H54 (cell line): ENCODE measurements at places on chromosomes 5 and 9.

DNA sequence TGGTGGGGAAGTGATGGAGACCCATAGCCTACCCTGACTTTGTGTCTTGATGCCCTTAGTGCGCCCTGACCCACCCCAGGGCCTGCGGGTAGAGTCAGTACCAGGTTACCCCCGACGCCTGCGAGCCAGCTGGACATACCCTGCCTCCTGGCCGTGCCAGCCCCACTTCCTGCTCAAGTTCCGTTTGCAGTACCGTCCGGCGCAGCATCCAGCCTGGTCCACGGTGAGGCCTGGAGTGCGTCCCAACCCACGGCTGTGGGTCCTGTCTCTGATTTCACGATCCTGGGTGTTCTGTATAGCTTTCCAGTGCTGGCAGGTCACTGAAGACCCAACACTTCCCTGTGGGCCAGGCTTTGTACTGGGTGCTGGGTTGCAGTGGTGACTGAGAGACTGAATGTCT, 4.0 kb downstream of the CCL27 start:
- no peak for DNase-seq

DNA sequence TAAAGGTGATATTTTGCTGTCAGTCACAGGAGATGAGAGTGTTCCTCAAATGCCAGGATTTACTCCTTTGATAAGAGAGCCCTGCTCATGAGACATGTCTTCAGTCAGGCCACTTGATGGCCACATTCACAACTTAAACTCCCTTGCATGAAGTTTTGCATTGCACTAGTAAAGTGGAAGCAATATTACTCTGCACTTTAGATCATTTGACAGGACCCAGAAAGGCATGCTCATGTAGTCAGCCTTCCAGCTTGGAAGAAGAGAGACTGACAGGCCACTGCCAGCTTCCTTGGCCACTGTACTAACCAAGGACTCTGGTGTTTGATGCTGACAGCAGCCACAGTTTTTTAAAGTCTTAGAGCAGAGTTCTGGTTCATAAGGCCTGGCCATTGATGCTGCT, 42.6 kb downstream of the NPR3 start:
- DNase-seq = no peak

- peak; percentile 53 for DNase-seq
Measured at GRCh38 chr9:107190061-107190935, 92.8 kb upstream of the RAD23B start.

GRCh38 chr5:112885001-112885400, 23.9 kb downstream of the SRP19 start:
- DNase-seq = no peak

DNA sequence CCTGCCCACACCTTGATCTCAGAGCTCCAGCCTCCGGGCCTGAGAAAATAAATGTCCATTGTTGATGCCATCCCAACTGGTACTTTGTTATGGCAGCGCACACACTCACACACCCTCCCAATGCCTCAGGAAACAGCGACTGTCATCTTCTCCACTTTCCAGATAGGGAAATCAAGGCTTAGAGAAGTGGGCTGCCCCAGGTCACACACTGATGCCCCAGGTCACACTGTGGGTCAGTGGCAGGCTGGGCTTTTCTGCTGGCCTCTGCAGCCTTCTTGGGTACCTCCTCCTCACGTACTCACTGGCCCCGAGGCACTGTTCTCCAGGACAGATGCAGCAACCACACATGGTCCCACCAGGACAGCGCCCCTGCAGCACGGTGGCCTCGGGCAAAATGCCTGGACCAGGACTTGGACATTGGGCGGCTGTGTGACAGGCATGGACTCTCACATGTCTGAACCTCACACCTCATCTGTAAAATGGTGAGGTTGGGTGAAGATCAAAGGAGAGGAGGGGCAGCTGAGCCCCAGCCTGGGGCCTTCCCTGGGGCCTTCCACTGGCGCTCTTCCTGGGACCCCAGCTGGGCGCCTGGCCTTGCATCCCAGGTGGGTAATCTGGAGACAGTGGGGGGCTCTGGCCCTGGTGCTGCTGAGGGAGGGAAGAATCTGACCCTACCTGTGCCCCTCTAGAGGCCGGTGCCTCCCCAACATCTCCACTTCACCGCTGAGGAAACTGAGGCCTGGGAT, 156.0 kb downstream of the COL23A1 start:
- DNase-seq = no peak

DNA sequence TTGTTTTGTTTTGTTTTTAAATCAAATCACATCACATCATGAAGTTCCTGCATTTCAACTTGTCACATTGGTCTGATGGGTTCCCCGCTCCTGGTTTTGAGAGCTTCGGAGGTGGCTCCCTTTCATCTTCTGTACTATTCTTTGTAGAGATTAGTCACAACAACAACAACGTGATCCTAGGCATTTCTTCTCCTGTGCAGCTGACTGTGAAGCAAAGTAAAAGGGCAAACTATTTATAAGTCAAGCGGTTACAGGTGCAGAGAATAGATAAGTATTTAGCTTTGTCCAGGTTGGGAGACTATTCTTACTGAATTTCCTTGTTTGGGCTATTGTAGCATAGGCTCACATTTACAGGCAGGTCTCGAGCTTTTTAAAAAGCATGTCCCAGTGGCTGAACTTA, 197.7 kb upstream of the CDKN2B start:
- no peak for DNase-seq

DNA sequence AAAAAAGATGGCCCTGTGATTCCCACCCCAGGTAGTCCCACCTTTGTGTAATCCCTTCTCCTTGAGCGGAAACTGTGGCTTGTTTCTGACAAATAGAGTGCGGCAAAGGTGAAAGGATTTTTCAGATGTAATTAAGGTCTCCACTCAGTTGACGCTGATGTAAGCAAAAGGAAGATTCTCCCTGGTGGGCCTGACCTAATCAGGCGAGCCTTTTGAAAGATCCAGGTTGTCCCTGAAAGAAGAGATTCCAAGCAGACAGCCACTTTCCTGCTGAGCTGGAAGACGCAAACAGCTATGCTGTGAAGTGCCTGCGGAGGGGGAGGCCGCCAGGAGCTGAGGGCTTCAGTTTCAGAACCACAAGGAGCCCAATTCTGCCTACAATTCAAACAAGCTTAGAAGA, 24.1 kb downstream of the PTGES start:
- DNase-seq = no peak

GRCh38 chr5:3357291-3357690, 238.3 kb upstream of the IRX1 start:
- DNase-seq = no peak

DNA sequence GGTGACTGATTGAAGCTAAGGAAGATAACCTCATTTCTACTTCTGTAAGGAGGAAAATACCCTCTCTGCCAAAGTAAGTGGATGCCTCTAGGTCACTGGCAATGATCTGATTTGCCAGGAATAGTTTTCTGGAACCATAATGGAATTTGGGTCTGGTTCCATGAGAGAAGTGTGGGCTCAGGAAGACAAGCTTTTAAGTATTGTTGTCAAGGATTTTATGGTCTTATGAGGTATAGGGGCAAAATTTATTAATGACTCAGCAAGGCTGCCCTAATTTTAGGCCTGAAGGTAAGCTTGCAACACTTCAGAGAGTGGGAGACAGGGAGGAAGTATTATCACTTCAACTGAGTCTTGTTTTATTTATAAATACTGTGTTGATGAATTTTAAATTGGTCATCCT, 322.6 kb upstream of the ACTBL2 start:
- no peak for DNase-seq

DNA sequence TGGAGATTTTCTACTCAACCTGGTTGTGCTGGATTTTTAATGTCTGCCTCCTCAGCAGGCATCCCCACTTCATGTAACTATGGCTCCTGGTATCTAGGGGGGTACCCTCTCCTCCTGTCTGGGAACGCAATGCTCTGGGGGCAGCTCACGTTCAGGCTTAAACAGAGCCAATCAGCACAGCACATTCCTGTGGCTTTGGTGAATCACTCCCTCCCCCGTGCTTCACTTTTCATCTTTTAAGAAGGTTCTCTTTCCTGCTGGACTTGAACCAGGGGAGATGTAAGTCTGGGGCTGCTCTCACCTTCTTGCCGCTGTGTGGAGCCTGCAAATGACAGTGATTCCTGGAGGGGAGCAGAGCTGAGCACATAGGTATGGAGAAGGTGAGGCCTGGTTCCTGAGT, 101.2 kb downstream of the MSX2 start:
- no peak for DNase-seq

GRCh38 chr5:173772384-173773059, 115.6 kb upstream of the CPEB4 start:
- no peak for DNase-seq

GRCh38 chr9:99296291-99296951, 74.3 kb downstream of the SEC61B start:
- no peak for DNase-seq

DNA sequence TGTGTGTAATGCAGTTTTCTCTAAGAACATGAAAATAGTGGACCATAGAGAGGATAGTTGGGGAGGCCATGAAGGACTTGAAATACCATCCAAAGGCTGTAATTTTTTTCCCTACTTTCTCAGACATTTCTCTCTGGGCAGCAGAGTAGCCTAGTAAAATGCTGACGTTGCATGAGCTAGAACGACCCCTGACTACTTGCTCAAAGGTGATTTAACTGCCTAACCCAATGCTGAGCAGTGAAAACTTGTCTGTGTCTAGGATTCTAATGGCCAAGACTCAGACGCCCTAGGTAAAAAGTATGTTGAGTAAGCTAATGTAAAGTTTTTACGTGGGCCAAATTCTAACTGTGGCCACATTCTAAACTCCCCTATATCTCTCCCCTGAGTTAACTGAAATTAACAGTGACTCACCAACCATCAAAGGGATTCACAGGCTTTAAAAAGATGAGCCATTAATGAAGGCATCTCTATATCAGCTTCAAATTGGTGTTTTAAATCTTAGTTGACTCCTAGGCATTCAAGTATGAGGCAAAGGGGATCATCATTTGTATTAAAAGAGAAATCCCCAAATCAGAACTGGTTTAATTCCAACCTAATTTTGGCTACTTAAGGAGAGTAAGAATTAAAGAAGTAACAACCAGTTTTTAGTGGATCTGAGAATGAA, 121.0 kb upstream of the GAS1 start:
- no peak for DNase-seq

- DNase-seq = peak; percentile 3
Measured at GRCh38 chr5:57650360-57651069, 167.9 kb upstream of the ACTBL2 start.

DNA sequence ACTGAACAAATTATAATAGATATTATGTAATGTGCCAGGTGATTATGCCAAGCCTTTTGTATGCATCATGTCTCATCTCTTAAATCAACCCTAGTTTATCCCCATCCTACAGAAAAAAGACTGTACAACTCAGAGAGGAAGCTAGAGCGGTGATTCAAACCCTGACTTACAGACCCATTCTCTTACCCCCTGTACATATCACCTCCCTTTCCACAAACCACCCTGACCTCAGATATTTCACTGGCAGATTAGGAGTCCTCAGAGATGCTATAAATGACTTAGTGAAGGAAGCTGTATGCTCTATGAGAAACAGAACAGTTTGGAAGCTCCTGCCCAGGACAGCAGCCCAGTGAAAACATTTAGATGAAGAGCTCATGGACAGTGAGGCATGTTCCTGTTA, 79.1 kb upstream of the RARS1 start:
- no peak for DNase-seq

DNA sequence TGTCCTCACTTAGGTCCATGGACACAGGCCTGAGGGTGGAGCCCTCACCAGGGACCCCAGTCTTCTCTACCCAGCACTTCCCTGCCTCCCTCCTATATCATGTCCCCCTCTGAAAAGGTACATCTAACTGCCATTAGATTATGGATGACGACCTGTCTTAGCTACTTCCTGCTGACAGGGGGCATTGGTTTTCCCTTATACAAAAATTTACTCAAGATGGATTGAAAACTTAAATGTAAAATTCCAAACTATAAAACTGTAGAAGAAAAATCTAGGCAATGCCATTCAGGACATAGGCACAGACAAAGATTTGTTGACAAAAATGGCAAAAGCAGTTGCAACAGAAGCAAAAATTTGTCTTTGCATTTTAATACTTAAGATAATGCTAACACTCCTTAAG, 623.2 kb upstream of the FAM174A start:
- no peak for DNase-seq

DNA sequence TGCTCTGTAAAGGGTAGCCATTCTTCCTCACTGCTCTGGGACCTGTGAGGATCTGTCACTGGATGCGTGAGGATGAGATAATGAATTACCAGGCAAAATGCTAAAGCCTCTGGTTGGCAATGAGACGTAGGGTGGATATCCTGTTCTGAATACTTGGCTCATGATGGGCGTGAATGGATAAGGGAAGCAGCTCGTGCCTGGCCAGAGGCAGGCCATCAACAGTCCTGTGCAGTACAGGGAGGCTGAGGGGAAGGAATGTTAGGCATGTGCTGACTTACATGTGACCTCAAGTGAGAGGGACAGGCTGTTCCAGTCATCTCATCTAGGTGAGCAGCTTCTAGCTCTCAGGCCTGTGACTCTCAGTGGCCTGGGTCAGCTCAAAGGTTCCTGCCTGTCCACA, 172.8 kb downstream of the CARTPT start:
- DNase-seq = peak; percentile 6
